Left kidney (tissue), 8 donors: ENCODE measurements at places on chromosomes 5 and 9. TPM values are rescaled to one million over a fixed set of nuclear protein-coding genes. Genes with fewer than 3 reads are reported as not detected.

The MZB1 gene
- polyA plus RNA-seq, result 0.96 TPM

The SLC6A18 gene
- 0.53 TPM for polyA plus RNA-seq

- no peak for DNase-seq
These were observed 160.1 kb upstream of the ZNF608 start for GRCh38 chr5:124906339-124907097.

DNA sequence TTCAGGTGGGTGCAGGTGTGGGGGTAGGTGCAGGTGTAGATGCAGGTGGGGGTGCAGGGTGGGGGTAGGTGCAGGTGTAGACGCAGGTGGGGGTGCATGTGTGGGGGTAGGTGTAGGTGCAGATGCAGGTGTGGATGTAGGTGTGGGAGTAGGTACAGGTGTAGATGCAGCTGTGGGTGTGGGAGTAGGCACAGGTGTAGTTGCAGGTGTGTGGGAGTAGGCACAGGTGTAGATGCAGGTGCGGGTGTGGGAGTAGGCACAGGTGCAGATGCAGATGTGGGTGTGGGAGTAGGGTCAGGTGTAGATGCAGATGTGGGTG is 94.6 kb downstream of the PHF2 start:
- no peak for DNase-seq

- no peak for DNase-seq
These were observed 107.2 kb upstream of the RAD23B start for GRCh38 chr9:107175816-107176435.

The EQTN gene
- 0.43 TPM for polyA plus RNA-seq
